ENCODE measurements at places on chromosomes 5 and 9. TPM values are rescaled to one million over a fixed set of nuclear protein-coding genes. Genes with fewer than 3 reads are reported as not detected.

IGIP gene
- polyA plus RNA-seq = 4.6 TPM

GRIN1 gene
- polyA plus RNA-seq = 0.25 TPM

RXFP3 gene
- polyA plus RNA-seq = not detected

PCDHB5 gene
- 0.78 TPM for polyA plus RNA-seq

DMGDH gene
- 3.1 TPM for polyA plus RNA-seq

CDX1 gene
- 0.31 TPM for polyA plus RNA-seq

HNRNPH1 gene
- 193 TPM for polyA plus RNA-seq

AQP7 gene
- 1.1 TPM for polyA plus RNA-seq

PDCD1LG2 gene
- not detected for polyA plus RNA-seq

OR2V1 gene
- polyA plus RNA-seq = not detected

OR13D1 gene
- not detected for polyA plus RNA-seq

PCDHGA3 gene
- polyA plus RNA-seq = not detected

PANK3 gene
- 6.2 TPM for polyA plus RNA-seq

WDR38 gene
- not detected for polyA plus RNA-seq

TPRN gene
- polyA plus RNA-seq = 23.5 TPM

SCGB3A1 gene
- polyA plus RNA-seq = 3.7 TPM

IRGM gene
- not detected for polyA plus RNA-seq

ADAMTS13 gene
- 8.3 TPM for polyA plus RNA-seq

PRUNE2 gene
- polyA plus RNA-seq = 2.6 TPM

PCDHGC5 gene
- not detected for polyA plus RNA-seq

KIF24 gene
- polyA plus RNA-seq = 0.37 TPM

TRPM6 gene
- polyA plus RNA-seq = under 0.01 TPM

ARHGEF39 gene
- 3.2 TPM for polyA plus RNA-seq

TSLP gene
- polyA plus RNA-seq = 4.2 TPM

AK8 gene
- polyA plus RNA-seq = not detected

SEMA6A gene
- 1.6 TPM for polyA plus RNA-seq

AFAP1L1 gene
- 2.7 TPM for polyA plus RNA-seq

TAS2R1 gene
- polyA plus RNA-seq = not detected

CFAP77 gene
- polyA plus RNA-seq = not detected

MARCHF11 gene
- polyA plus RNA-seq = not detected

GABRG2 gene
- not detected for polyA plus RNA-seq

PCDHB11 gene
- polyA plus RNA-seq = 0.30 TPM

C5 gene
- polyA plus RNA-seq = 5.2 TPM

CDC25C gene
- 2.1 TPM for polyA plus RNA-seq

PCDHB13 gene
- polyA plus RNA-seq = 0.12 TPM

MARCOL gene
- polyA plus RNA-seq = not detected

SH3RF2 gene
- polyA plus RNA-seq = 23.1 TPM

C8G gene
- 2.3 TPM for polyA plus RNA-seq

HAND1 gene
- polyA plus RNA-seq = not detected

BAAT gene
- polyA plus RNA-seq = not detected

DDX41 gene
- polyA plus RNA-seq = 65.3 TPM

FREM1 gene
- polyA plus RNA-seq = 0.31 TPM

ZFP37 gene
- polyA plus RNA-seq = 0.93 TPM

NUTM2F gene
- polyA plus RNA-seq = not detected

GFI1B gene
- not detected for polyA plus RNA-seq

IFNK gene
- not detected for polyA plus RNA-seq

EDIL3 gene
- polyA plus RNA-seq = 9.0 TPM

CDH9 gene
- polyA plus RNA-seq = not detected

GNE gene
- polyA plus RNA-seq = 2.6 TPM

MLANA gene
- polyA plus RNA-seq = not detected

IL5 gene
- polyA plus RNA-seq = not detected

MEGF10 gene
- 0.05 TPM for polyA plus RNA-seq

C1QTNF3 gene
- 4.5 TPM for polyA plus RNA-seq
